ENCODE measurements at places on chromosomes 4 and X.

GRCh38 chr4:83261307-83261706 lies 23.3 kb downstream of the COQ2 start:
- DNase-seq: no peak

DNA sequence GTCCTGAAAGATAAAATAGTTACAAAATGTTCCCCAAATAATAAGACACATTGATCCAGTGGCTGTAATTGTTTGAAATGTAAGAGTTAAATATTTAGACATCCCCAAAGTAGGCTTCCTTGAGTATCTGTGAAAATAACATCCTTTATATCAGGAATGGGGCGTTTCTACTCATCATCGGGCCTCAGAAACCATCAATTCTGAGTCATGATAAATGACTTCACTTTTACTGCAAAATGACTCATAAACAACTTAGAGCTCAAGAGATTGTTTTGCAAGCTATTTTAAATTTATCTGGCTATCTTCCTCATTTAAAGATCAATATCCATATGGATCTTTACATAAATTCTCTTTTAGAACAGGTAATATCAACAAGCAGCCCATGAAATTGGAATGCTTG lies 369.4 kb upstream of the CNKSR2 start:
- DNase-seq: no peak

GRCh38 chr4:95093936-95094929 lies 336.5 kb downstream of the BMPR1B start:
- no peak for DNase-seq

- DNase-seq: no peak
Measured at GRCh38 chr4:173208420-173208819, 39.8 kb downstream of the GALNT7 start.

DNA sequence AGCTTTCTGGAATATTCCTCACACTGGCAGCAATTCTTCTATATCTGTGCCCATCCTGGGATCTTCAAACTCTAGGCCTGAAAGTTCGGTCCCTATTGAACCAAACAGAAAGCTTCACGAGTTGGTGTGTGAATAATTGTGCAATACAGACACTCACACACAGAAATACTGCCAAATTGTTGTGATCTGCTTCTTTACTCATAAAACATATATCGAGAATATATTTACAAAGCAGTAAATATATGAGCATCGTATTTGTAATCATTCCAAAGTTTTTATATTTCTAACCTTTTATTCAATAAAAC lies 56.6 kb upstream of the BEX4 start:
- DNase-seq: no peak

DNA sequence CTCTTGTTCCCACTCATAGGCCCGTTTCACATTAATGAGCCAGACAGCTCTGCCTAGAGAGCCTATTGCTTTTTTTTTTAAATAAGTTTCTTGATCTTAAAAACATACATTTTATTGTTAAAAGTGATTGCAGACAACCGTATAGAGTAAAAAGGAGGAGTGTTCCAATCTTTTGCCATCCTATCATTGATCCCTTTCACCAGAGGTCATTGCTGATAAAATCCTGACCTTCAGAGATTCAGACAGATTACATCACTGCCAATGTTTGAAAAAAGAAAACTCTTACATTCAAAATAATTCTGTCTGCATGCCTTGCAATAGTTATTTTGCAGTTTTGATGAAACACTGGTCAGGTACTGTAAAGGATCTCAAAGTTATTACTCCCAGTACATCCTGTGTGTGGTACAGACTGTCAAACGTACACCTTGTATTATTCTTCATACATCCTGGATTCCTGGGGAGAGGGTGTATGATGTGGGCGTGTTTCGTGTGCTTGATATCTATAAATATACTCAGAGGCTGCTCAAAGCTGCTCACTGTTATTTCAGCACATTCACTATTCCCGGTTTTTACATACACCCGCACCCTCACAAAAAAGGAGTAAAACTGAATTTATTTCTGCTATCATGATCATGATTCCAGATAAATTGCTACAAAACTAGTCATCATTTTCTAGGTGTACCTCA lies 15.4 kb upstream of the KLHL2 start:
- no peak for DNase-seq
